CD8-positive, alpha-beta memory T cell (primary cell): ENCODE measurements at places on chromosomes 5 and 9. TPM values are rescaled to one million over a fixed set of nuclear protein-coding genes. Genes with fewer than 3 reads are reported as not detected.

GRCh38 chr5:71972777-71973473 is 134.3 kb upstream of the MAP1B start:
- no peak overlapping the region for H3K27ac ChIP-seq
- no peaks in the 10 kb centered on the region for H3K27me3 ChIP-seq
- H3K36me3 ChIP-seq = no peaks in the 10 kb centered on the region
- H3K4me1 ChIP-seq = no peaks in the 10 kb centered on the region

GRCh38 chr9:130856474-130856873 is 21.4 kb downstream of the ABL1 start:
- peaks cover 8% of the 10 kb centered on the region for H3K36me3 ChIP-seq
- H3K27me3 ChIP-seq = no peaks in the 10 kb centered on the region
- H3K27ac ChIP-seq = no peak overlapping the region
- no peak overlapping the region for H3K4me3 ChIP-seq

- no peak for DNase-seq
- no peaks in the 10 kb centered on the region for H3K4me1 ChIP-seq
- H3K27me3 ChIP-seq = no peaks in the 10 kb centered on the region
- H3K36me3 ChIP-seq = no peaks in the 10 kb centered on the region
Observed at GRCh38 chr5:177964471-177964870, 31.6 kb downstream of the PROP1 start.

DNA sequence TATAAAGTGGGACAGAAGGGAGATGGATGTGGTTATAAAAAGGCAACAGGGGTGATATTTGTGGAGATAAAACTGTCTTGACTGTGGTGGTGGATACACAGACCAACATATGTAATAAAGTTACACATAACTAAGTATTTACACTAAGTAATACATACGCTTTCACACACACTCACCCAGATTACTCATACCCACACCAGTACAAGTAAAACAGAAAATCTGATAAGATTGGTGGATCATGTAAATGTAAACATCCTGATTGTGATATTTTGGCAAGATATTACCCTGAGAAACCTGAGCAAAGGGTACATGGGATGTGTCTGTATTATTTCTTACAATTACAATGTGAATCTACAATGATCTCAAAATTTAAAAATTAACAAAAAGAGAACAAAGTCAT is 53.3 kb upstream of the SLIT3 start:
- no peaks in the 10 kb centered on the region for H3K36me3 ChIP-seq
- H3K27me3 ChIP-seq = no peaks in the 10 kb centered on the region
- H3K4me3 ChIP-seq = no peak overlapping the region
- H3K4me1 ChIP-seq = no peaks in the 10 kb centered on the region
- no peak overlapping the region for H3K27ac ChIP-seq

GRCh38 chr5:86623785-86624483 is 6.2 kb downstream of the COX7C start:
- peaks cover 9% of the 10 kb centered on the region for H3K4me1 ChIP-seq
- no peaks in the 10 kb centered on the region for H3K27me3 ChIP-seq
- H3K4me3 ChIP-seq = no peak overlapping the region

GRCh38 chr9:137750566-137750965 is 127.0 kb upstream of the CACNA1B start:
- no peak for DNase-seq
- no peaks in the 10 kb centered on the region for H3K27me3 ChIP-seq
- H3K36me3 ChIP-seq = peaks cover 30% of the 10 kb centered on the region
- H3K4me1 ChIP-seq = peaks cover 4% of the 10 kb centered on the region
- no peak overlapping the region for H3K4me3 ChIP-seq
- H3K27ac ChIP-seq = no peak overlapping the region

GRCh38 chr9:37963936-37964739 is 60.2 kb upstream of the SLC25A51 start:
- no peak for DNase-seq
- no peak overlapping the region for H3K27ac ChIP-seq
- no peaks in the 10 kb centered on the region for H3K36me3 ChIP-seq
- H3K27me3 ChIP-seq = no peaks in the 10 kb centered on the region

DNA sequence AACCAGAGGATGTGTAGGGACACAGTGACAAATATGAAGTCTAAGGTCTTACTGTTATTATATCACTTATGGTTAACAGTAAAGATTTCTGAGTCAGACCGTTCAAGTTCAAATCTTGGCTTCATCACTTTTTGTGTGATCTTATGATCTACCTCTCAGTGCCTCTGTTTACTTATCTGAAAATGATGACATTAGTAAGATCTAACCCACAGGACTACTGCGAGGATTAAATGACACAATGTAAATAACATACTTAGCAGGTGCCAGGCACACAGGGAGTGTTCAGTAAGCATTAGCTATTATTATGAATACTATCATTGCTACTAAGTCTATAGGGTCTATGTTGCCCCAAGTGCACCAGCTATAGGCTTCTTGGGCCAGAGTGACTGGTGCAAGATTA is 2.0 kb downstream of the IRF1 start:
- H3K4me1 ChIP-seq = peaks cover 80% of the 10 kb centered on the region
- no peak for DNase-seq
- H3K36me3 ChIP-seq = peaks cover 62% of the 10 kb centered on the region
- H3K4me3 ChIP-seq = peak overlapping the region; percentile 88

DNA sequence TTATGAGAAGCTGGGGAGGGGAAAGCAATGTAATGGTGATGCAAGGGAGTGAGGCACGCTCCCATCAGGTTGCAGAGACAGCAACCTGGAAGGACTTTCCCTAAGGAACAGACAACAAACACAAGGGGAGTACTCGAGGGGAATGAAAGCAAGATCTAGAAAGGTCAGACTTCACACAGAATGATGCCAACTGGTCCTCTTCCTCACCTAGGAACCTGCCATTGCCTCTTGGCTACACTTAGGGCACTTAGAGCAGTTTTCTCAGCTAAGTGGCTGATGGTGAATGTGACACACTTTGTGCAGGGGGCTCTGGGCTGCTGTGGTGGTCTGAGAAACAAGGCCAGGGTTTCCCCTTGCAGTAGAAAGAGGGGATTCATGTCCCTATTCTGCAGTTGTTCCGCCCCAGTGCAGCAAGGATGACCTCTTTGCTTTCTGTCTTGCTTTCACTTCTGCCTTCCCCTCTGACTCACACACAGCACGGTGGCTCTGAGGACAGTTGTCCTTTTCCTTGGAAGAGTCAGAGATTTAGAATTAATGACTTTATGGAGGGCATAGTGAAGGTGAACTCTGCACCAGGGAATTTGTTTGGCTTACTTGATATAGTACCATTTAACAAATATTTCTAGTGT is 394.0 kb upstream of the KLF4 start:
- no peak for DNase-seq
- no peaks in the 10 kb centered on the region for H3K36me3 ChIP-seq
- no peak overlapping the region for H3K27ac ChIP-seq
- no peaks in the 10 kb centered on the region for H3K4me1 ChIP-seq
- no peak overlapping the region for H3K4me3 ChIP-seq

GRCh38 chr9:33943389-33943788 is 105.3 kb downstream of the UBAP2 start:
- peaks cover 16% of the 10 kb centered on the region for H3K36me3 ChIP-seq
- no peak overlapping the region for H3K4me3 ChIP-seq
- H3K27me3 ChIP-seq = no peaks in the 10 kb centered on the region
- no peaks in the 10 kb centered on the region for H3K4me1 ChIP-seq

- H3K27ac ChIP-seq = no peak overlapping the region
- DNase-seq = no peak
- H3K27me3 ChIP-seq = no peaks in the 10 kb centered on the region
- H3K4me3 ChIP-seq = no peak overlapping the region
- no peaks in the 10 kb centered on the region for H3K36me3 ChIP-seq
Observed at GRCh38 chr9:110160123-110160522, 47.8 kb downstream of the C9orf152 start.

The GADD45G gene
- 3.4 TPM for total RNA-seq

The PRLR gene
- total RNA-seq = not detected

The FAM169A gene
- total RNA-seq = 8.6 TPM

The CRB2 gene
- total RNA-seq = not detected
